ENCODE measurements at places on chromosomes 16 and 17.
A peak's percentile ranks its signal among the peaks of the same experiment; 100 is the strongest.

DNA sequence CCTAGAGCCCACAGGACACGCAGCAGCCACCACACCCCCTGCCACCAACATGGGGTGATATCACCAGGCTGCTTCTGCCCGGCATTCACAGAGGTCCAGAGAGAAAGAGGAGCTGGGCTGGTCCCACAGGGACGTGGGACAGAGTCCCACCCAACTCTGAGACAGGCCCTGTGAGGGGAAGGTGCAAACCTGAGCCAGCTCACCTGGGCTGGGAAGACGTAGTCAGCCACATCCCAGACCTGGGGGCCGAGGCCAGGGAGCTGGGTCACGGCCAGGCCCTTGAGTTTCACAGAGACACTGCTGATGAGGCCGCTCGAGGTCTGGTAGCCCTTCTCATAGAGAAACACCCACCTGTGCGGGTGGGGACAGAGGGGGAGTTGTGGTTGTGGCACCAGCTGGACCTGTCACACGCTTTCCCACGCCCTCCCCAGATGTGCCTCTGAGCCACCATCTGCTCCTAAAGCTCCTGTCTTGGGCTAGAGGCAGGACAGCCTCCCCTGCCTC, 11.2 kb downstream of the P2RX1 start:
- no peak for DNase-seq

GRCh38 chr17:67442787-67443624, 65.9 kb downstream of the PITPNC1 start:
- no peak for DNase-seq

GRCh38 chr17:33210285-33210684, 82.8 kb downstream of the ASIC2 start:
- DNase-seq = no peak

DNA sequence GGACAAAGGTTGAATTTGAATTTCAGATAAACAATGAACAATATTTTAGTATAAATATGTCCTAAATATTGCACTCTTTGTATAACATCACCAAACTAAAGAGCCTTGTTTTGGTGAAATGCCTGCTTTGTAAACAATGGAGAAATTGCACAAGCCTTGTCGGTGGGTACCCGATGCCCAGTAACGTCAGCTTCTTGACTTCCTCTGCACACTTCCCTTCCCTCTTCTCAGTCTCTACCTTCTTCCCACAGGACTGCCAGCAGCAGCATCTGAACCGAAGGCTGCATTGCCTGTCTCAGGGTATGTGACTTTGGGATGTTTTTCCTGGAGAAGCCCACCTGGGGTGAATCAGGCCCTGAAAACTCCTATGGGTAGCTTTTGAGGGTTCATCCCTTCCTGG, 113.9 kb downstream of the UTP18 start:
- DNase-seq = no peak

- no peak for DNase-seq
Observed at GRCh38 chr17:37399265-37399803, 7.3 kb downstream of the ACACA start.

DNA sequence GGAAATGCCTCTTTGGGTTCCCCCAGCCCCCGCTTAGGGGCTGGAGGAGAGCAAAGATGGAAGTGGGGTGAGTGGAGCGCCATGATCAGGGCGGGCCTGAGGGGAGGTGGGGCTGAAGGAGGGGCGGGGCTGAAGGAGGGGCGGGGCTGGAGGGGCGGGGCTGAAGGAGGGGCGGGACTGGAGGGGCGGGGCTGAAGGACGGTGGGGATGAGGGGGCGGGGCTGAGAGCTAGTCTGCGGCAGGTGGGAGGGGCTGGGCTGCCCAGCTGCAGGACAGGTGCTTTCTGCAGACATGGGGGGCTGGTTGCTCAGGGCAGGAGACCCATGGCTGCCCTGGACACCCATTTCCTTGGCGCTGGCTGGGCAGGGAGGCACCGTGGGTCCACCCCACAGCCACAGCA, 39.1 kb upstream of the PABPN1L start:
- DNase-seq = no peak

DNA sequence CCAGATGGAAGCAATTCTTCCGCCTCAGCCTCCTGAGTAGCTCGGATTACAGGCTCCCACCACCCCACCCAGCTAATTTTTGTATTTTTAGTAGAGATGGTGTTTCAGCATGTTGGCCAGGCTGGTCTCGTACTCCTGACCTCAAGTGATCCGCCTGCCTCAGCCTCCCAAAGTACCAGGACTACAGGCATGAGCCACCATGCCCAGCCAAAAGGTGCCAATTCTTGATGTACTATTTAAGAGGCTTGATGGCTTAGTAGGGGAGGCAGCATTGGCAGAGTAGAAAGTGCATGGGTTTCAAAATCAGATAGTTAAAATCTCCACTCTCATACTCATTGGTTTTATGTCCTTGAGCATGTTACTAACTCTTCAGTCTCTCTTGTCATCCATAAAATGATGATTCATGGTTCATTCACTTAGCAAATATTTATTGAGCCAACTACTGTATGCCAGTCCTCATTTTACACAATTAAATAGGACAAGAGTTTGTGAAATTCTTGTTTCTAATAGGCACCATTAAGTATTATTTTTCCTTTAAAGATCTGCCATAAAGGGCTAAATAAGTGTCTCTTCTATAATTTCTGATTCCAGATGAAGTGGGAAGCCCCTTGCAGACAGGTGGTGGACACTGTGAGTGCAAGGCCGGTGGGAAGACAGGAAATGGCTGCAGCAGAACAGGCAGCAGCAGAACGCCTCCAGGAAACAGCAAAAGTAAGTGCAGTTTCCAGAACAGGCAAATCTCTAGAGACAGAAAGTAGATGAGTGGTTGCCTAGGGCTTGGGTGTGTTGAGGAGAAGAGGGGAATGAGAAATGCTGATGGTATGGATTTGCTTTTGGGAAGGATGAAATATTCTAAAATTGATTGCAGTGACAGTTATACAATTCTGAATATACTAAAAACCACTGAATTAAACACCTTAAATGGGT, 8.2 kb upstream of the RPL27 start:
- DNase-seq = no peak

GRCh38 chr17:37643869-37644268, 623 bp upstream of the DDX52 start:
- no peak for DNase-seq

DNA sequence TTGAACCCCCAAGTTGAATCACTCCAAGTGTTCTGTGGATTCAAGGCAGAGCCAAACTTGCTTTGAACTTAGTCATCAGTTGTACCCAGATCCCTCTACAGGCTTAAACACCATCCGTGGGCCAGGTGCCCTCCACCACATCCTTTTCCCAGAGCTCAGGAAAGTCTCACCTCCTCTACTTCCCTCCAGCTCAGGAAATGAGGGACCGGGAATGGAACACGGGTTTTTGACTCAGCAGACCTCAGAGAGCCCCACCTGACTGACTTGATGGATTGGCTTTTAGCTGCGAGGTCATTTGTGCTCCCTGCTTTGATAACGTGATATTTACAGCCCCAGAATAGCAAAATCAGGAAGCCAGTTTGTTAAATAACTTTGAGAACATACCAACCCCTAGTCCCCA, 20.1 kb downstream of the GID4 start:
- no peak for DNase-seq

DNA sequence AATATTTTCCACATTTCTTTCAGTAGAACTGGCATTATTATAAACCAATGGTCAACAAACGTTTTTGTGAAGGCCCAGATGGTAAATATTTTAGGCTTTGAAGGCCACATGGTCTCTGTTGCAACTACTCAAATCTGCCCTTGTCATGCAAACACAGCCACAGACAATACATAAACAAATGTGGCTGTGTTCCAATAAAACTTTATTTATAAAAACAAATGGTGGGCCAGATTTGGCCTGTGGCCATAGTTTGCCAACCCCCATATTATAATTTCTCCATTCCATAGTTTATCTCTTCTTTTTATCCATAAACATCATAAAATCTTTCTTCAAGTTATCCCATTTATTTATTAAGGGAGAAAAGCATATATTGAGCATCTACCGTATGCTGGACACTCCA, 98.8 kb downstream of the CDYL2 start:
- no peak for DNase-seq

DNA sequence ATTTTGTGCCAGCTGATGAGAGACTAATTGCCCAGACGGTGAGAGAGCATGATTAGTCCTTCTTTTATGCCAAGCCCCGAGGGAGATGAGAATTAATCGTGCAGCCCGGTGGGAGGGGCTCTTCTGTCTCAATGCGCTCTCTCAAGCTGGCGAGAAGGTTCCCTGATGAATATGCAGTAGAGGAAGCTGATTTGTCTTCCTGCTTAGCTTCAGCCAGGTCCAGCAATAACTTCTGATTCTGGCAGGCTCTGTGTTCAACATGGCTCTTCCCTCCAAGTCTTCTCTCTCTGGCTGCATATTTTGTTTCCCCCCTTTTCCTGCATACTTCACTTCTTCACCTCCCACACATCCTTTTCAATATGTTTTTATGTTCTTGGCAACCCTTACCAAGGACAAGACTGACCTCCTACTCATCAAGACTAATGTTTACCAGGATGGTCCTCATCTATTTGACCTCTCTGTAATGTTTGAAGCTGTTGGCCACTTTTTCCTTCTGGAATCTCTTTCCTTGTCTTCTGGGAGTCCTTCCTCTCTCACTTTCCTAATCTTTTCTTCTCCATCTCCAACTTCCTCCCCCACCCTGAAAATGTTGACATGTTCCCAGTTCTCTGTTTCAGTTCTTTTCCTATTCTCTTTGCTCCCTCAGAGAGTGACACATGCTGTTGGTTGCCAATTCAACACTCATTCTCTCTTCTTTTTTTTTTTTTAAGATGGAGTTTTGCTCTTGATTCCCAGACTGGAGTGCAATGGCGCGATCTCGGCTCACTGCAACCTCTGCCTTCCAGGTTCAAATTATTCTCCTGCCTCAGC, 33.1 kb downstream of the ARL4D start:
- DNase-seq = no peak

DNA sequence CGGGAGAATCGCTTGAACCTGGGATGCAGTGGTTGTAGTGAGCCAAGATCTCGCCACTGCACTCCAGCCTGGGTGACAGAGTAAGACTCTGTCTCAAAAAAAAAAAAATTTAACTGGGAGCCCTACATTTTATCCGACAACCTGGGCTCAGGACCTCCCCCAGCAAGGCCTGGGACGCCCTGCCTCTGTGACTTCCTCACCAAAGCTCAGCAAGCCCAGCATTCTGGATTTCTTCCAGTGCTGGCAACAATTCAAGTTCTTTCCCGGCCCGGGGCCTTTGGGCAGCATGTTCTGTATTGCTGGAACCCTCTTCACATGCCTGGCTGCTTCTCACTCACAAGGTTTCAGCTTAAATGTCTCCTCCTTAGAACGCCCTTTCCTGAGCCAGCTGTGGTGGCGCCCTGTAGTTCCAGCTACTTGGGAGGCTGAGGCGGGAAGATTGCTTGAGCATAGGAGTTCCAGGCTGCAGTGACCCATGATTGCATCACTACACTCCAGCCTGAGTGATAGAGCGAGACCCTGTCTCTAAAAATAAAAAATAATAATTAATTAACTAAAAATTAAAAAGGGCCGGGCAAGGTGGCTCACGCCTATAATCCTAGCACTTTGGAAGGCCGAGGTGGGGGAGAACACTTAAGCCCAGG, 15.9 kb upstream of the MEIOB start:
- DNase-seq = no peak

DNA sequence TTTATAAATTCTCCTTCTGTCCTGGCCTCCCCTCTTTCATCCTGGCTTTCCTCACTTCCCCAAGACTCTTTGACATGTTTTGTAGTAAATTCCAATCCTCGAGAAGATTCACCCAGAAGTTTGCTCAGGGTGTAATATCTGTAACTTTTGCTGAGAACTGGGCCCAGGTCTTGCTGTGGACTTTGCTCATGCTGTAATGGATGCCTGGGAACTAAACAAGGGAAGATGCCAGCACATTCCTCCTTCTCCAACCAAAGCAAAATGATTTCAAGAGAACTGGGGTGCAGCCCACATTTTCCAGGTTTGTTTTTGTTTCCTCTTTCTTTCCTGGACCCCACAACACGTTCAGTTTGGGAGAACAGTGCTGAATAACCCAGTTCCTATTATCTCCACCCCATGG, 6.6 kb upstream of the SALL1 start:
- DNase-seq = no peak

- DNase-seq = no peak
Observed at GRCh38 chr17:42682722-42683403, 532 bp downstream of the CNTNAP1 start.

DNA sequence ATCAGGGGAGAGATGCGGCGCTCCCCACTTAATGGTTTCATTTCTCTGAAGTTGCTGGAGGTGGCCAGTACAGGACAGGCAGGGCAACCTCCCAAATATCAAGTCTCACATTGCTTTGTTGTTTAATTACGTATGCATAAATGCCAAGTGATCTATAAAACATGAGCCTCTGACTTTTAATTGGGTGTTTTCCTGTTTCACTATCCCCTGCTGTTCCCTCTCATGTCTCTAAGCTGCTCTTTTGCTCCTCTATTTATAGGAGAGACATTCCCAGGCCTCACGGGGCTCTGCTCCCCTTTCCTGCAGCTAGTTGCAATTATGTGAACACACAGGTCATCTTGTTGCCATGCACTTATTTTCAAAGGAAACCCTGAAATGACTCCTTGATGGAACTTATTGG, 1173.5 kb upstream of the GOT2 start:
- DNase-seq = no peak

DNA sequence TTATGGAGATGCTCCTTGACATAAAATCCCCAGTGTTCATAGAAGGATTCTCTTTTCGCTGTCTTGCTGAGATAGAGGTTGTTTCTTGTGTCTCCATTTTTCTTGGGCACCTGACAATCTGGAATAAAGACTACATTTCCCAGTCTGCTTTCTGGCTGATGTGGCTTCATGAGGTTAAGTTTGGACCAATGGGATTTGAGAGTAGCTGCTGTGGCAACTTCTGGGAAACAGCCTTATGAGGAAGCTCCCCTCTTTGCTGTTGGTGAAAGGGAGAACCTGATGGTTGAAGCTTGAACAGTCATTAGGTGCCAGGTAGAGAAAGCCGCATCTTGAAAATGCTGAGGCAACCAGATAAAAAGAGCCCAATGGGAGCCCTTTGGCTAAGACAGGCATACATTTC, 24.4 kb downstream of the HS3ST4 start:
- no peak for DNase-seq

GRCh38 chr16:77711775-77712174, 10.5 kb upstream of the NUDT7 start:
- DNase-seq = no peak

- DNase-seq = no peak
Observed at GRCh38 chr16:67283826-67284555, 4.7 kb downstream of the PLEKHG4 start.

DNA sequence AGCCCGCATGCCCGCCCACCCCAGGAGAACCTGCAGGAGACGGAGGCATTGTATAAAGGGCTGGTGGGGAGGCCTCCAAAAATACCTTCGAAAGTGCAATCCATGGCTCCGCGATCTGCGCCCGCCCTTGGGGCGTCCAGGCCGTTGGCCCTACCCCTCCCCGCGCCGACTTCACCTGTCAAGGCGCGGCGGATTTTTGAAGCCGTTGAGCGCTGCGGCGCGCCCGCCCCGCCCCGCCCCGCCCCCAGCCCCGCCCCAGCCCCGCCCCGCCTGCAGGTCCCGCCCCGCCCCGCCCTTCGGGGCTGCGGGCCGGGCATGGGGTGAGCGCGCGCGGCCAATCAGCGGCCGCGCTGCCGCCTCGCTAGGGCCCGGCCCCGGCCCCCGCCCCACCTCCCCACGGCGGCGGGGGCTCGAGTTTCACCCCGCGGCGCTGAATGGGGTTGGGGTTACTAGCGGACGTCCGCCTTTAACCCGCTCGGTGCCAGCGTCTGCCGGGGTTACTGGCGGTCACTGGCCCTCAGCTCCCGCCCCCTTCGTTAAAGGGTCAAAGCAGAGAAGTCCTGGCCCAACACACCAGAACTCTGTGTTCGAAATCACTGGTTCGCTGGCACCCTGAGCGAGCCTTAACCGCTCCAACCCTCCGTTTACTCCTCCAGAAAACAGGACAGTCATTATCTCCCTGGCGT, 13.2 kb downstream of the SREBF1 start:
- DNase-seq = peak; percentile 89

- no peak for DNase-seq
Observed at GRCh38 chr17:56754523-56755208, 79.1 kb downstream of the C17orf67 start.
